ENCODE measurements at places on chromosomes 13 and 19.

GRCh38 chr13:96161141-96161540 is 71.2 kb downstream of the HS6ST3 start:
- no peaks in the 10 kb centered on the region for H3K4me1 ChIP-seq
- no peaks in the 10 kb centered on the region for H3K27me3 ChIP-seq
- H3K4me3 ChIP-seq: no peak overlapping the region
- no peak for DNase-seq
- H3K36me3 ChIP-seq: no peaks in the 10 kb centered on the region

DNA sequence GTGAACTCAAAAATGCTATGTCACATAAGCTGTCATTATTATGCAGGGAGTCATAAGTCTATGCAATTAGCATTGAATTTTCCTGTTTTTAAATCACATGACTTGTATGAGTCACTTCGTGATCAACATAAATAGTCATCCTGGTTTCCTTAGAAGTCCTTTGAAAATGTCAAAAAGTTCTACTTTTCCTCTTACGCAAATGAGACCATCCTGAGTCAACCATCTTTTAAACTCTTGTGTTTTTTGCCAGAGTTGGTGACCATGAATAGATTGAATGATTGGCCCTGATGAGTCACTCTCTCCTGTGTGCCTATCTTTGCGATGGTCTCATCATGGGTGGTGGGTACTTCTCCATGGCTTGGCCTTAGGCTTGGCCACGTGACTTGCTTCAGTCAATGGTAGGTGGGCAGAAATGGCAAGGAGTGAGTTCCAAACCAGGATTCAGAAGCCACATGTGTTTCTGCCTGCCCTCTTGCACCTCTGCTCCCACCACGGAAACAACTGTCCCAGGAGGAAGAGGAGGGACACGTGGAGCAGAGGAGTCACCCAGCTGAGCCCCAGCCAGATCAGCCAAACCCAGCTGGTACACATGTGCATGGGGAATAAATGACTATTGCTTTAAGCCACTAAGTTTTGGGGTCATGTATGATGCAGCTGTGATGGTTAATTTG is 123.5 kb upstream of the CACNA1A start:
- H3K27me3 ChIP-seq: no peaks in the 10 kb centered on the region
- DNase-seq: peak; percentile 81
- peaks cover 3% of the 10 kb centered on the region for H3K4me1 ChIP-seq

GRCh38 chr13:100875392-100876043 is 200.9 kb upstream of the TMTC4 start:
- H3K4me1 ChIP-seq: peaks cover 6% of the 10 kb centered on the region
- DNase-seq: peak; percentile 93
- no peaks in the 10 kb centered on the region for H3K27me3 ChIP-seq
- H3K4me3 ChIP-seq: no peak overlapping the region
- H3K36me3 ChIP-seq: no peaks in the 10 kb centered on the region

DNA sequence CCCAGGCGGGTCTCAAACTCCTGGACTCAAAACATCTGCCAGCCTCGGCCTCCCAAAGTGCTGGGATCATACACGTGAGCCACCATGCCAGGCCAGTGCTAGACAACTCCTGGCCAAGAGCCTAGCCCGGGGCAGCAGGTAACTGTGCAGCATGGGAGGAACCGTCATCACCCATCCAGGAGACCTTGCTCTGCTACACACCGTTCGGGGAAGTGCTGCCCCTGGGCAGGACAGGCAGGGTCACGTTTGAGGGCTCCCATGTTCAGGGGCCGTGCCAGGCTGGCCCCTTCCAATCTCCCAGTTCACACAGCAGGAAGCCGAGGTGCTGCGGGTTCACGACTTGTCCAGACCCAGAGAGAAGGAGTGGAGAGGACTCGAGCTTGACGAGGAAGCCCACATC is 35.1 kb downstream of the NAXD start:
- DNase-seq: no peak
- peaks cover 7% of the 10 kb centered on the region for H3K36me3 ChIP-seq
- no peak overlapping the region for H3K4me3 ChIP-seq

DNA sequence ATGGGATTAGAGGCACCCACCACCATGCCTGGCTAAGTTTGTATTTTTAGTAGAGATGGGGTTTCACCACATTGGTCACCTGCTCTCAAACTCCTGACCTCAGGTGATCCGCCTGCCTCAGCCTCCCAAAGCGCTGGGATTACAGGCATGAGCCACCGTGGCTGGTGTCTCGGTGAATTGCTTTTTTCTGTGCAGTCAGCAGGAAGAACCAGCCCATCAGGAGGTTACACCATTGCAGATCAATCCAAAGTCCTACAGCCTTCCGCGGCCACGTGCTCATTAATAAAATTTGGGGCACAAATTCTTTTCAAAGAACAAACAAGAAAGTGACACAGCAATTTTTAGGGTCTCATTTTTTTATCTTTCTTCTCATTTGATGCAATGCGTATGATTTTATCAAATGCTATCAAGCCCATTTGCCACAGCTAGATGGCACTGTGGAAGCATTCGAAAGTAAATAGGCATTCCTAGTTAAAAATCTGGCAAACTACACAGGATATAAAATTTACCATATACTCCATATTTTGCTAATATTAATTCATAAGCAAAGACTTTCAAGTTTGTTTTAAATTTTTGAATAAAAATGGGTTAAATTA is 54.4 kb upstream of the ZNF835 start:
- no peak overlapping the region for H3K27ac ChIP-seq
- no peaks in the 10 kb centered on the region for H3K36me3 ChIP-seq
- no peaks in the 10 kb centered on the region for H3K27me3 ChIP-seq
- H3K4me3 ChIP-seq: no peak overlapping the region
- no peaks in the 10 kb centered on the region for H3K4me1 ChIP-seq

GRCh38 chr13:42808341-42808940 is 27.1 kb downstream of the FAM216B start:
- no peaks in the 10 kb centered on the region for H3K36me3 ChIP-seq
- no peak overlapping the region for H3K4me3 ChIP-seq
- no peak overlapping the region for H3K27ac ChIP-seq
- no peaks in the 10 kb centered on the region for H3K4me1 ChIP-seq
- H3K27me3 ChIP-seq: no peaks in the 10 kb centered on the region

- no peaks in the 10 kb centered on the region for H3K27me3 ChIP-seq
- H3K27ac ChIP-seq: no peak overlapping the region
- no peak for DNase-seq
- H3K4me1 ChIP-seq: no peaks in the 10 kb centered on the region
- no peak overlapping the region for H3K4me3 ChIP-seq
- H3K36me3 ChIP-seq: peaks cover 6% of the 10 kb centered on the region
Measured at GRCh38 chr19:48186541-48186991, 16.1 kb downstream of the ZSWIM9 start.

GRCh38 chr19:31513841-31514240 is 164.6 kb upstream of the TSHZ3 start:
- no peaks in the 10 kb centered on the region for H3K27me3 ChIP-seq
- H3K36me3 ChIP-seq: no peaks in the 10 kb centered on the region
- H3K4me3 ChIP-seq: no peak overlapping the region
- no peak overlapping the region for H3K27ac ChIP-seq
- H3K4me1 ChIP-seq: no peaks in the 10 kb centered on the region

DNA sequence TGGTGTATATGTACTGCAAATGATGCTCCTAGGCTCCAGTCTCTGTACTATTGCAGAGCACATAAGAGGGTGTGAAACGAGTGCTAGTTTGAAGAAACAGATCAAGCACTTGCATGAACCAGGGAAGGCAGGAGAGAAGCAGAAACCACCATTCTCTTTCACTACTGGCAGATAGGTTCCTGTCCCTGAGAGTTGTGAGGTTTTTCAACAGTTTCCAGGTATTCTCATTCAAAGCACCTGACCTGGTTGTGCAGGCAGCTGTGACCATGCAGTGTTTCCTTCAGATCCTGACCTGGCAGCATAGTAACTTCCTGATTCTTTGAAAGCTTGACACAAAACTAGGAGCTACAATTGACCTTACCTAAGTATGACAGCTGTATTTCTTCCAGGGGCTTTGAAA is 164.9 kb downstream of the UFM1 start:
- no peaks in the 10 kb centered on the region for H3K36me3 ChIP-seq
- H3K4me3 ChIP-seq: no peak overlapping the region
- DNase-seq: no peak
- no peaks in the 10 kb centered on the region for H3K27me3 ChIP-seq

GRCh38 chr19:797528-798414 is 519 bp downstream of the PTBP1 start:
- peak overlapping the region; percentile 90 for H3K4me3 ChIP-seq
- H3K27me3 ChIP-seq: no peaks in the 10 kb centered on the region
- peak; percentile 90 for DNase-seq
- peaks cover 24% of the 10 kb centered on the region for H3K4me1 ChIP-seq
- H3K27ac ChIP-seq: peak overlapping the region; percentile 86
- peaks cover 14% of the 10 kb centered on the region for H3K36me3 ChIP-seq

- no peaks in the 10 kb centered on the region for H3K27me3 ChIP-seq
- H3K4me1 ChIP-seq: peaks cover 8% of the 10 kb centered on the region
- no peak overlapping the region for H3K27ac ChIP-seq
- no peak for DNase-seq
- H3K36me3 ChIP-seq: peaks cover 7% of the 10 kb centered on the region
Measured at GRCh38 chr19:46741447-46741846, 4.4 kb upstream of the FKRP start.

DNA sequence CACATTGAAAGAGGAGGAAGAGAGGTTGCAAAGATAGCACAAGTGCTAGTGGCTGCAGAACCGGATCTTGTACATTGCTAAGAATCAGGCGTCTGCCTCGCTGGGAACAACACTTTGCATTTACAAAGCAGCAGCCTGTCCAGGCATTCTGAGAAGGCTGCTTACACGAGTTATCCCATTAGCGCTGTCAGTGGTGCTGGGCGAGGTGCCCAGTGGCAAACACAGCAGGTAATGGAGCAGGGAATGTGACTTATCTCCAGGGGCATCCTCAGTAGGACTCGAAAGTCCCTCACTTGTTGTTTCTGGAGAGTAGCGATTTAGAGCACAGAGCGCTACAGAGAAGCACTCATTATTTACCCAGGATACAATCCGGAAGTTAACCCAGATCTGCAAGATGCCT is 209.6 kb downstream of the OLFM4 start:
- DNase-seq: no peak
- no peaks in the 10 kb centered on the region for H3K36me3 ChIP-seq
- H3K27ac ChIP-seq: no peak overlapping the region
- H3K4me1 ChIP-seq: no peaks in the 10 kb centered on the region

DNA sequence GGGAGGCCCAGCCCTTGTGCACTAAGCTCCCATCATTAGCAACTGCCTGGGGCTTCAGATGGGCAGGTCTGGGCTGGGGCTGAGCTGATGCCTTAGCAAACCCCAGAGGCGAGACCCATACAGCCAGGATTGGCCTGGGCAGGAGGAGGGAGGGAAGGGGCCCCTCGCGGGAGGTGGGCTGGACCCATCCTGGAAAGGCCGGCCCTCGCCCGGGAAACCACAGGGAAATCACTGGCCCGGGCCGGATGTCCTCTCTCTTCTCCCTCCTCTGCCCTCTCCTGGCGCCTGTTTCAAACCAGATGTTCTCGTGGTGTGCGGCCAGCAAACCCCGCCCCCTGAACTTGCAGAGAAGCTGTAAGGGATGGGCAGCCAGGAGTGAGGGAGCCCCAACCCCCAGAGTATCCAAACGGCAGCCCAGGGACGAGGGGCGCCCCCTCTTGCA is 43.1 kb downstream of the TMEM255B start:
- H3K27ac ChIP-seq: peak overlapping the region; percentile 12
- no peaks in the 10 kb centered on the region for H3K36me3 ChIP-seq
- H3K27me3 ChIP-seq: no peaks in the 10 kb centered on the region
- peaks cover 6% of the 10 kb centered on the region for H3K4me1 ChIP-seq
- DNase-seq: peak; percentile 83
- H3K4me3 ChIP-seq: no peak overlapping the region

- H3K27me3 ChIP-seq: no peaks in the 10 kb centered on the region
- no peak overlapping the region for H3K4me3 ChIP-seq
- no peaks in the 10 kb centered on the region for H3K4me1 ChIP-seq
- no peak for DNase-seq
- no peaks in the 10 kb centered on the region for H3K36me3 ChIP-seq
Measured at GRCh38 chr13:23688336-23688735, 118.1 kb downstream of the TNFRSF19 start.

DNA sequence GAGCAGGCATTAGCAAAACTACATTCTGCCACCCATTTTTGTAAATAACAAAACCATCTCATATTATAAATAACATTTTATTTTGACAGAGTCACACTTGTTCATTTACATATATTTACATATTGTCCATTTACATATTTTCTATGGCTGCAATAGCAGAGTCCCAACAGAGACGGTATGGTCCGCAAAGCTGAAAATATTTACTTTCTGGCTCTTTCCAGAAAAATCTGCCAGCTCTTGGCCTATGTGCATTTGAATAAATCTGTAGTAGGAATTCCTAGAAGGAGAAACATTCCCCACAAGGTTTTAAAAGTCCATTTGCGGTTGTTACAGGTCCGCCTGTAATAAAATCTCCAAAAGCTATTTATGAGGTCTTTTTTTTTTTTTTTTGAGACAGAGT is 5.7 kb upstream of the TSPAN16 start:
- H3K27ac ChIP-seq: no peak overlapping the region
- no peak for DNase-seq
- peaks cover 2% of the 10 kb centered on the region for H3K4me1 ChIP-seq
- no peak overlapping the region for H3K4me3 ChIP-seq

- H3K36me3 ChIP-seq: no peaks in the 10 kb centered on the region
- H3K27me3 ChIP-seq: no peaks in the 10 kb centered on the region
- no peaks in the 10 kb centered on the region for H3K4me1 ChIP-seq
- no peak overlapping the region for H3K27ac ChIP-seq
Measured at GRCh38 chr13:64276232-64276631, 2860.6 kb upstream of the PCDH20 start.

- H3K36me3 ChIP-seq: no peaks in the 10 kb centered on the region
- no peaks in the 10 kb centered on the region for H3K4me1 ChIP-seq
- no peaks in the 10 kb centered on the region for H3K27me3 ChIP-seq
- DNase-seq: no peak
- no peak within 1 kb of the TSS for H3K4me3 ChIP-seq
Measured at GRCh38 chr19:38744298-38744681, at the start of gene CAPN12. TSS of gene CAPN12 (minus strand) at chr19:38744474. CDS start at chr19:38744165, 309 bp downstream.

GRCh38 chr13:105445796-105446195 is 1089.7 kb downstream of the EFNB2 start:
- peaks cover 2% of the 10 kb centered on the region for H3K4me1 ChIP-seq
- H3K36me3 ChIP-seq: no peaks in the 10 kb centered on the region
- peak overlapping the region; percentile 38 for H3K27ac ChIP-seq
- H3K27me3 ChIP-seq: no peaks in the 10 kb centered on the region
- H3K4me3 ChIP-seq: peak overlapping the region; percentile 35
- DNase-seq: peak; percentile 52

DNA sequence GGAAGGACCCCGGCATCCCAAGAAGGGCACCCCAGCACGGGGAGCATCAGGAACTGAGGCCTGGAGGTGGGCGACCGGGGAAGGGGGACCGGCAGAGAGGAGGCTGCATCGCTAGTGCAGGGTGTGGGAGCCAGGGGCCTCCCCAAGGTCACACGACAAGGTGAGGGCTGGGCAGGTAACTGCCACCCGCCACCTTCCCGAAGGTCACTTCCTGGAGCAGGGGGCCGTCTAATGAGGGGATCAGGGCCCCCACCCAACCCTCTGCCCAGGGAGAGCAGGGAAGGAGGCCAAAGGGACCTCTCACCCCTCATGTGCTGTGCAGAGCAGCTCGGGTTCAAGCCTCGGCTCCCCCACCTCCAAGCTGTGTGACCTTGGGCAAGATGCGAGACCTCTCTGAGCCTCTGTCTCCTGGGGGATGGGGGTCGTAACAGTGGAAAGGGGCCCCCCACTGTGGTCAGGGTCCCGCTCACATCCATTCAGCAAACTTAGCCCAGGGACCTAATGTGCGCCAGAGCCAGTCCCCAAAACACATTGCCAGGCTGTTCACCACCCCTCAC is 6.0 kb downstream of the ZBTB7A start:
- no peaks in the 10 kb centered on the region for H3K27me3 ChIP-seq
- H3K27ac ChIP-seq: peak overlapping the region; percentile 93
- H3K4me1 ChIP-seq: peaks cover 52% of the 10 kb centered on the region
- peaks cover 9% of the 10 kb centered on the region for H3K36me3 ChIP-seq

Data from fibroblast of lung (primary cell).